ENCODE measurements at places on chromosomes 1 and 21.

GRCh38 chr1:165637427-165637826 is 6.4 kb downstream of the MGST3 start:
- DNase-seq, result no peak

DNA sequence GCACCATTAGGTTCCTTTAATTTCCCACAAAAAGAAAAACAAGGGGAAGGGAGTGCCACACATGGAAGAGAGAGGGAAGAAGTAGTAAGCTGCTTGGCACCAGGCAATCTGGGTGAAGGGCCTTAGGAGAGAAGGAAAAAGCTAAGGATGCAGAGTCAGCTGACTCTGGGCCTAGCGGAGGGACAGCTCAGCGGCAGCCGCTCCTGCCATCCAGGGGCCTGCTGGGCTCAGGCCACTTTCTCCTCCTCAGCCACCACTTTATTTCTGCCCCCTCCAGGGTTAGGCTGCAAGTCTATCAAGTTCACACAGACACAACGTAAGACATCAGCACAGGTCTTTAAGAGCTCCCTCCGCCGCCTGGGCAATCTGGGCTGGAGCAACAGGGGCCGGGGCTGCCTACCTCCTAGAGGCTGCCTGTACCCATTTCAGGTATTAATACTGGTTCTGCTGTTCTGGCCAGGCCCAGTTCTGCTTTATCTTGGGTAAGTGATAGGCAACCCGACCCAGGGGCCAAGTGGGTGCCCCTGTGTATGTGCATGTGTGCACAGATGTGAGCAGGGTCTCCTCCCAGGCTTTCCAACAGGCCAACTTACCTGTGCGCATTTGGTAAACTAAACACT is 53.6 kb downstream of the SLC45A1 start:
- no peak for DNase-seq

GRCh38 chr1:234950598-234950997 is 178.0 kb downstream of the TOMM20 start:
- DNase-seq, result no peak

DNA sequence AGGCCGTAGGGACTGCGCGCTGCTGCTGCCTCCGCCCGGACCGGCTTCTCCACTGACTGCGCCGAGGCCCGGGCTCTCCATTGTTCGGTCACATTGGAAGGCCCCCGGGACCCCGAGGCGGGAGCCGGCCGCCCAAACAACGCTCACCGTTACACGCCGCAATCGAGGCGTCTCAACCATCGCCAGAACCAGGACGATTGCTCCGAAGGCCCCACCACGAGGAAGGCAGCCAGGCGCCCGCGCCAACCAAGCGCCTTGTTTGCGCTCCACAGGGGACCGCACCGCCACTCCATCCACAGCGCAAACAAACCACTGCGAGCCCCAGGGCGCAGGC is 595 bp downstream of the GLUL start:
- DNase-seq, result no peak

GRCh38 chr1:54323324-54323739 is 82.9 kb downstream of the SSBP3 start:
- no peak for DNase-seq

DNA sequence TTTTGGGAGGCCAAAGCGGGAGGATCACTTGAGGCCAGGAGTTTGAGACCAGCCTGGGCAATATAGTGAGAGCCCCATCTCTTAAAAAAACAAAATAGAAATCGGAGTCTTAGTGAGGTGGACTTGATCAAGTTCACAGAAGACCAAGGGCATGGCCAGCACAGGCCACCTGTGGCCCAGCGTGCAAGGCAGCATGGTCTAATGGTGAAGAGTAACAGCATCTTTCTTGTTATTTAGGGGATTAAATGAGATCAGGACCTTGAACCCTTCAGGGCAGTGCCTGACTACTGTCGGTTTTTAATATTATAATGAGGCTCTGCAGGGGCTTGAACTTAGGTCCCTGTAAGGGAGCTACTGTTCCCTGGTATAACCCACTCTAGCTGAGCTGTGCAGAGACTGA is 38.5 kb downstream of the EIF2D start:
- DNase-seq, result no peak

GRCh38 chr1:209717818-209718217 is 13.2 kb downstream of the HSD11B1 start:
- no peak for DNase-seq

DNA sequence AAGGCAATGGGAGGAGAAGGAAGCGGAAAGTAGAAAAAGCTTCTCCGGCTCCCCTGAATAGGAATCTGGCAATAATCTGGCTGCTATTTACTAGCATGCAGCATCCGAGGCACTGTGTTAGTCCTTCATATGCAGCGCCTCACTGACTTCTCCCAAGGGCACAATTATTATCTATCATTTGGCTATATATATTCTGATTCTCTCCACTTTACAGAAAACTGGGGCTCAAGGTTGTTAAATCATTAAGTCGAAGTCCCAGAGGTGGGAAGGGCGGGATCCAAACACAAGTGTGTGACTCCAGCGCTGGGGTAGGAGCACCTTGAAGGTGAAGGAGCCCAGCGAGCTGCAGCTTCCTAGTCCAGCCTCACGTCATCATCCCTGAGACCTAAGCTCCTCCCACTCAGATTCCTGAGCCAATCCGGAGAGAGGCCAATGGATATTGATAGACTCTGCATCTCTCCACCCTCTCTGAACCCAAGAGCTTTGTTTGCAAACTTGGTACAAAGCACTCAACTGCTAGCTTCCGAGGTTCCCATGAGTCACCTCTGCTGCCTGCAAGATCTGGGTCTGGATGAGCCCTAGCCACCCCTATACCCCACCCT is 16.6 kb upstream of the EYA3 start:
- DNase-seq, result peak; percentile 22

- DNase-seq, result no peak
These were observed 27.2 kb downstream of the CAPN2 start for GRCh38 chr1:223739366-223740037.

- peak; percentile 58 for DNase-seq
These were observed 26.8 kb downstream of the TSHB start for GRCh38 chr1:115056395-115056798.

DNA sequence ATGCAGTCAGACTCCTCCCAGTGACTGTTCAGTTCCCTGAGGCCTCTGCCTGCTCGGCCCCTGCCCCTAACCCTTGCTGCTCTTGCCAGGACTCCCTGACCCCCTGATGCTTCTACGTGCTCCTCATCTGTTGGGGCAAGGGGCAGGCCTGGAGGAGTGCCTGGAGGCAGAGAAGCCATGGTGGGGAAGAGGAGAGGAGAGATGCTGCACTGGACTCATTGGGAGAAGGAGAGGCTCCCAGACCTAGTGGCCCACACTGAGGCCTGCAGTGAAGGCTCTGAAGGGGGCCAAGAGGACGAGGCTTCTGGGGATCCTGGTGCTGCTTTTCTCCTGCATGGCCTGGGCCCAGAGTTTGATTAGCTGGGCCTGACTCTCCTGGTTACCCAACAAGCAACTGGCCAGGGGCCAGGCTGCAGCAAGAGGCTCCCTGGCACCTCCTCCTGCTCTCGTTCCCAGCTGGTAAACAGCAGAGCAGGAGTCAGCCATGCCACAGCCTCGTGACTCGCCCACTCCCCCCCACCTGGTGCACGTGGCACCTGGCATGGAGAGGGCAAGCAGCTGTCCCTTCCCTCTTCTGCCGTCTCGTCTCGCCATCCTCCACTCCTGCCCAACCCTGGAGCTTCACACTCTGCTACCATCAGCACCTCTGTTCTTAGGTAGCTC is 847 bp upstream of the RORC start:
- DNase-seq, result peak; percentile 64

DNA sequence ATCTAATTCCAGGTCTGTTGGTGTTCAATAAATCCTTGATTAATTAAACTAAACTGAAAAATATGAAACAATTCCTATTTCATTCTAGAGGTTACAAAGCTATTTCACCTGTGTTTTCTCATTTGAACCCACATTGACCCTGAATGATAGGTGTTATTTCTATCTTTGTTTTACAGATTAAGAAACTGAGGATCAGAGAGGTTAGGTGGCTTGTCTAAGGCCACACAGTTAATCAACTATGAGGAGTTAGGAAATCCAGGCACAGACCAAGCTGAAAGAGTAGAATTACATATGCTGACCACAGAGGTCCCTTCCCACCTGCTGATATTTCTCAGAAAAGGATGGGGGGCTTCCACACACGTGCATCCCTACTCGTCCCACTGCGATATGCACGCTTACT is 487 bp downstream of the PIGR start:
- no peak for DNase-seq

DNA sequence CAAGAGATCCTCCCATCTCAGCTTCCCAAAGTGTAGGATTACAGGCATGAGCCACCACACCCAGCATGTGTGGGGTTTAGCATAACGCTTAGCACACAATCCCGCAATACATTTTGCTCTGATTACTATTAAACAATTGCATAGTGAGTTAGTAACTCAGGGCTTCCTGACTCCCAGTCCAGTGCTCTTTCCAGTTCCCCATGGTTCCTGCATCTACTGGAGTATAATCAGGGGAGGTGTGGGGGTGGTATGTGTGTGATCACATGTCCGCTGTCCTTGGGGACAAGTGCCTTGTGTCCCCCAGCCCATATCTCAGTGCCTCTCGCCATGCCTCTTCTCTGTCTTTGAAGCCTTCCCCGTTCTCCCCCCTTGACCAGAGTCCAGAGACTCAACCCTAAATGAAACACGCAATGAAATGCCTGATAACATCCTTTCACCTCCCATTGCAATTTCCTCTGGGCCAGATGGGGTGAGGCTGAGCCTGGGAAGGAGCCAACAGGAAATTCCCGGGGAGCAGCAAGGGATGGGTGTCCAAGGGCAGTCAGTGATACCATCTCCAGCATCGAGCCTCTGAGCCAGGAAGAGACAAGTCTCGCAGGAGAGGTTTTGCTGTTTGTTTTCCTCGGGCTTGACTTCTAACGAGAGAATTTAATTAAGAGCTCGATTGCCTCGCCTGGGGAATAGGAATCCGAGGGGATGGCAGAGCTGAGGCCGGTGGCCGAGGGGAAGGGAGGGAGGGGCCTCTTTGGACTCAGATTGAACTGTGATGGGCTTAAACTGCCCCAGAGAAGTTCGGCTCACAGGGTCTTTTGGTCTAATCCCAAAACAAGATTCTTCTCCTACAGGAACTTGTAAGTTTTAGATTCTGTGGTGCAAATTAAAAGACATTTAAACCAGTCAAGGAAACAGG is 7.7 kb upstream of the HTR1D start:
- DNase-seq, result peak; percentile 67
